Stimulated activated CD4-positive, alpha-beta T cell treated with anti-CD3 and anti-CD28 coated beads, Interleukin-1b, Interleukin-23, amount 100 ng/mL, for 24 hours (primary cell): ENCODE measurements at places on chromosomes 6 and 20.

DNA sequence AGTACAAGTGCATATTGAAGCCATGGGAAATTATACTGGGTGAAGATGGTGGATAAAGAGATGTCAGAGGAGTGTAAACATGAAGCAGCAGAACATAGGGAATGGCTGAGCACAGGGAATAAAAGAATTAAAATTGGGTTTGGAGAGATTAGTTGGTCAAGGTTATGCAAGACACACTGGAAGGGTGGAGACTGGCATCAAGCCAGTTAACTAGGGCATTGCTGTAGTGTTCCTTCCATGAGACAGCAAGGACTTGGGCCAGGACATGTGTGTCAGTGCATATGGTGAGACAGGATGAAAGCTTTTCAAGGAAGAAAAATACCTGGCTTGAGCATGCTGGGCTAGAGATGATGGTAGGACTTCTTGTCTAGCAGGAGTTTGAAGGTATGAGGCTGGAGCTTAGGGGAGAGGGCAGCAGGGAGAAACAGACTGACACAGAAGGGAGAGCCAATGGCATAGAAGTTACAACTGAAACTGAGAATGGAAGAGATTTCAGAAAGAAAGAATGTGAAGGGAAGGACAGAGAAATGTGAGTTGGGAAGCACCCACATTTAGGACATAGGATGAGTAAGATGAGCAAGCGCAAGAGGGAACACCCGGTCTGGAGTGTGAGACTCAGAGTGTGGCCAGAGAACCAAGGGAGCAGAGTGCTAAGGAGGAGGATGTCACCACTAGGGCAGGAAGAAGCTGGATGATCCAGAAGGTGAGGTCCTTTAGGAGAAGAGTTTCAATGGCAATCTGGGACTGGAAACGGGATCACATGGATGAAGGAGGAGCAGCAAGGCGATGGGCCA is 14.5 kb upstream of the TMEM170B start:
- DNase-seq = no peak

GRCh38 chr20:8267009-8267408 is 134.9 kb downstream of the PLCB1 start:
- DNase-seq = no peak

DNA sequence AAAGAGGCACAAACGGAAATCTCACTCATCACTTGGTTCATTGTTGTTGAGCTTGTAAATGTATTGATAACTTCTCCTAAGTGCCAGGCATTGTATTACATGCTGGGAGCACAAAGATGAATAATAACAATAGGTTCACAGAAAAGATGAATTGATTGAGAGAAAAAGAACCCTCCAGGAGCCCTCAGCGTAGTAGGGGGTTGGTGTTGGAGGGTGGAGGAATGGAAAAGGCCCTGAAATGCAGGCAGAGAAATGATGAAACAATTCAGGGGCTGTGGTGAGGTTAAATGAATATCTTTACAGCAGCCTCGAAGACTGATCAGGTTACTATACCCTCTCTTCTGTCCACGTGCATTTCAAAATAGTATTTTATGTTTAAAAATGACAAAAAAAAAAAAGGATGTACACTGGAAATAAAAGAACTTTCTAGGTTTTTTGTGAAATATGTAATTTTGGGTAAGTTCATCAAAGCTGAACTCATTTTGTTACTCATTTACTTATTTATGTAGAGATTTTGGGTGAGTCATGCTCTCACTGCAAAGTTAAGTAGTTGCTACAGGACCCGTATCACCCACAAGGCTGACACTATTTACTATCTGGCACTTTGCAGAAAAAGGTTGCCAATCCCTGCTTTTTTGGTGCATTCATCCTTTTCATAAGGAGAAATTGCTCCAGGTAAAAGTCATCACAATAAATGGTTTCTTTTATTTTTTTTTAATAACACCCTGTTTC is 277.3 kb downstream of the ZNF217 start:
- DNase-seq = no peak

- no peak for DNase-seq
Measured at GRCh38 chr6:109722564-109723254, 31.6 kb downstream of the FIG4 start.

DNA sequence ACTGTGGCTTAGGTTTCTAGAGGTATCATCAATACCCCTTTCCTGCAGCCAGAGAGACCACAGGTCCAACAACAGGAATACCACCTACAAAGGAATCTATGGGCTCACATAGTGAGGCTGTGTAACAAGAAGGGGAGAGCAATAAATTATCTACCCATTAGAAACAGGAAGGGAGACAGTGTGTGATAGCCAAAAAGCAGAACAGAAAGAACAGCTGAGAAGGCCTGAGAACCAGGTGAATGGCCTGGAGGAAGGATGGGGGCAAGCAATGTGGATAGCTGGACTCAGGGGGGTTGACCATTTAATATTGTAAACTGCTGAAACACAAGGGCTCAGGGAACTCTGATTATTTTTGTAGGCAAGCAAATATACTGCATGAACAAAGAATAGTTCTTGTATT is 628.2 kb downstream of the COL12A1 start:
- no peak for DNase-seq

GRCh38 chr6:166297606-166298005 is 10.6 kb downstream of the PRR18 start:
- DNase-seq = no peak

DNA sequence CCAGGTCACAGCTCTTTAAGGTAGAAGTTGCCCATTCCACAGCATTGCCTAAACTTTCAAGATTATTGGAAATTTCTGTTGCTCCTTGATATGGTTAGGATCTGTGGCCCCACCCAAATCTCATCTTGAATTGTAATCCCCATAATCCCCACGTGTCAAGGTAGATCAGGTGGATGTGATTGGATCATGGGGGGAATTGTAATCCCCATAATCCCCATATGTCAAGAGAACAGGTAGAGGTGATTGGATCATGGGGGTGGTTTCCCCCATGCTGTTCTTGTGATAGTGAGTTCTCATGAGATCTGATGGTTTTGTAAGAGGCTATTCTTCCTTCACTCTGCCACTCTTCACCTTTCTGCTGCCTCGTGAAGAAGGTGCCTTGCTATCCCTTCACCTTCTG is 327.4 kb upstream of the MAP3K7 start:
- no peak for DNase-seq

DNA sequence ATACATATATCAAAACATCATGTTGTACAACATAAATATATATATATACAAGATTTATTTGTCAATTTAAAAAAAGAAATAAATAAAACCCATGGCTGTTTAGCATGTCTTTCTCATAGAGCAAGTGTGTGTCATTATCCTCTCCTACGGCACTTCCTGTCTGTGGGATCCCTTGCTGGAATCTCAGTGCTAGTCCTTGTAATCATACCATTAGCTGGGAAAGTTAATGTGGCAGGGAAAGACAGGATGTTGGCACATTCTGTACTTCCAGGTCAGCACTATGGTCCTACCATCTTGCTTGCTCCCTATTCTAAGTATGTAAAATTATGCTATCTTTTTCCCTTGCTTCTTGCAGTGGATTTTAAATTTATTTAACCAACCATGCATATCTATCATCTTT is 9.5 kb upstream of the SLC17A3 start:
- no peak for DNase-seq

DNA sequence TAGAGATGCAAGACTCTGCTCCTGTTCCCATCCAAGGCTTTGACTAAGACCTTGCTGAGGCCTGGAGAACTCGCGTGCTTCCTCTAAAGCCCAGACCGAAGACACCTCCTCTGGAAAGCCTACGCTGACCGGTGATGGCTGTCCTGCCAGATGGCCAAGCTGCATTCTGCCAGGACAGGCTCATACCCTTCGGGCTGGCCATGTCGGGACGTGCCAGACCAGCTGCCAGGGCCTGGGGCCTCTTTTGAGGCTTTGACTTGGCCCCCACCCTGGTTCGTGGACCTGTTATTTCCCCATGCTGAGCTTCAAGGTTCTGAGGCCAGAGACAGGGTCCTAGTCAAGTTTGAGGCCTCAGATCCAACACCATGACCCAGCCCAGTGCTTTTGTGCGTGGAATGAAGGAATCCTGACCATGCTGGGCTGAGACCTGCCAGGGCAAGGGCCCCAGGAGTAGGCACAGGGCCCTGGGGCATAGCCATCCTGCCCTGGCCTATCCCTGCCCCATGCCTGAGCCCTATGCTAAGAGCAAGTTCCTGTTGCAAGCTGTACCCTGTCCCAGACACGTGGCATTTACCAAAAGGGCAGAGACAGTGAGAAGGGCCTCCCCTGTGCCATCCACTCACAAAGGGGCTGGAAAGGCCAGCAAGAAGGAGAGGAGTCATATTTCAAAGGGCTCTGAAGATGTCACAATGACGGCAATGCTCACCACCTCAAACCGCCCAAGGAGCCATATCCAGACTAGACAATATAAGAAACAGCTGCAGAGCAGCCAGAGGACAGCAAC is 42.8 kb downstream of the MRPL14 start:
- DNase-seq = no peak

GRCh38 chr6:15461127-15461944 is 201.5 kb downstream of the DTNBP1 start:
- DNase-seq = no peak

- no peak for DNase-seq
Measured at GRCh38 chr6:168159506-168159905, 80.5 kb upstream of the FRMD1 start.

DNA sequence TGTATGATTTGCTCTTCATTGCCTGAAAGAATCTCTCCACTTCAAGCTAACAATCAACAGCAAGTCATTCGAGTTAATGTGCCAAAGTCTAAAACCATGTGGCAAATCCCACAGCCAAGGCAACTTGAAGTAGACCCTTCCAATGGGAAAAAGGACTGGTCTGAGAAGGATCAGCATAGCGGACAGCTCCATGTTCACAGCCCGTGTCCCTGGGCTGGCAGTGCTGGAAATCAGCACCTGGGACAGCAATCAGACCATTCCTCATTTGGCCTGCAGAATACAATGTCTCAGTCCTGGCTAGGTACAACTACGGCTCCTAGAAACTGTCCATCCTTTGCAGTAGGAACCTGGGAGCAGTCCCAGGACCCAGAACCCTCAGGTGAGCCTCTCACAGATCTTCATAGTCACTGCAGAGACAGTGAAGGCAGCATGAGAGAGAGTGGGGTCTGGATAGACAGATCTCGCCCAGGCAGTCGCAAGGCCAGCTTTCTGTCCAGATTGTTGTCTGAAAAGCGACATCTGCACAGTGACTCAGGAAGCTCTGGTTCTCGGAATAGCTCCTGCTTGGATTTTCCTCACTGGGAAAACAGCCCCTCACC is 1.1 kb downstream of the GJA10 start:
- DNase-seq = no peak

DNA sequence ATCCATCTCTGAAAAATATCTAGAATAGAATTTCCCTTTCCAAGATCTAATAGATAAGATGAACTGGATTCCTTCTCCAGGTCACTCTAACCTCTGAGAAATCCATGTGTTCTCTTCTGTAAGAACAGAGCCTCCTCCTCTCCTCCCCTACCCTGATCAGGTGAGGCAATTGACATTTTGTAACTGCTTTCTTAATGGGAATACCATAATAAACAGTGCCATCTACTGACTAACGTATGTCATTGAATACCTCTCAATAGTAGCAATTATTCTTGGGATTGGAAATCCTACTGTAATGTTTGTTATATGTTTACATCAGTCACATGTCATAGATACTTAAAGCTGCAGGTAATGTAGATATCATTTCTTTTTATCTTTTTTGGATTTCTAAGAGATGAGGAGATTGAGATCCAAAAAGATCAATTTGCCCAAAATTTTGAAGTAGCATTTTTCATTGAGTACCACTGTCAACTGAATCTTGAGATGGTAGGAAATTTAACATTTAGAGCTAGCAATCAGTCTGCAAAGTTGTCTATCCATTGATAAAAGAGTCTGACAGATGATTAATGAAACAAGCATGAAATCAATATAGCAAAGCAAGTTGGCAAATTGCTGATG is 365.8 kb upstream of the HSF2 start:
- no peak for DNase-seq
